ENCODE measurements at places on chromosomes 3 and 15.

GRCh38 chr15:69014454-69014853 is at the start of gene NOX5:
NOX5 (plus strand) TSS chr15:69014695; CDS start chr15:69014736, 41 bp downstream.
- peak; percentile 65 for DNase-seq

GRCh38 chr3:109806929-109807328 is 469.6 kb upstream of the DPPA4 start:
- DNase-seq = peak; percentile 52

GRCh38 chr3:40782111-40782721 is 257.5 kb downstream of the ZNF621 start:
- DNase-seq = no peak

GRCh38 chr3:47669026-47669749 is 90.5 kb upstream of the CSPG5 start:
- DNase-seq = no peak

DNA sequence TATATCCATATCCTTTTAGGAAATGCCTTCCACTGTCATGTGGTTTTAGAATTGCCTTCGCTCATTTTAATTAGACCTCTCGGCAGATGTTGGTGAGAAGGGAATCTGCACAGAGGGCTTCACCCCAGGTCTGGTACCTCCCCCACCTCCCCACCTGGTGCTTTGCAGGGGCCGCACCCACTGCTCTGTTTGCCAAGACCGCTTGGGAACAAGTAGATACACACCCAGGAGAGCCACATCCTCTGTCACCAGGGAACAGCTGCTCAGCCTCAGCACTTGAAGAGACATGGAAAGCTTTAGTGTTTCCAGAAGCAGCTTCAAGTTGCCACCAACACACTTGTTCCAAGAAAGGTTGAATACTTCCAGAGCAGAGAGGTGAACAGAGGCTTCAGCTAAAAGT is 21.8 kb downstream of the LRRC31 start:
- DNase-seq = no peak

Data from foreskin fibroblast (primary cell).